Heart right ventricle (tissue), 16 donors: ENCODE measurements at places on chromosomes 5 and 9.

DNA sequence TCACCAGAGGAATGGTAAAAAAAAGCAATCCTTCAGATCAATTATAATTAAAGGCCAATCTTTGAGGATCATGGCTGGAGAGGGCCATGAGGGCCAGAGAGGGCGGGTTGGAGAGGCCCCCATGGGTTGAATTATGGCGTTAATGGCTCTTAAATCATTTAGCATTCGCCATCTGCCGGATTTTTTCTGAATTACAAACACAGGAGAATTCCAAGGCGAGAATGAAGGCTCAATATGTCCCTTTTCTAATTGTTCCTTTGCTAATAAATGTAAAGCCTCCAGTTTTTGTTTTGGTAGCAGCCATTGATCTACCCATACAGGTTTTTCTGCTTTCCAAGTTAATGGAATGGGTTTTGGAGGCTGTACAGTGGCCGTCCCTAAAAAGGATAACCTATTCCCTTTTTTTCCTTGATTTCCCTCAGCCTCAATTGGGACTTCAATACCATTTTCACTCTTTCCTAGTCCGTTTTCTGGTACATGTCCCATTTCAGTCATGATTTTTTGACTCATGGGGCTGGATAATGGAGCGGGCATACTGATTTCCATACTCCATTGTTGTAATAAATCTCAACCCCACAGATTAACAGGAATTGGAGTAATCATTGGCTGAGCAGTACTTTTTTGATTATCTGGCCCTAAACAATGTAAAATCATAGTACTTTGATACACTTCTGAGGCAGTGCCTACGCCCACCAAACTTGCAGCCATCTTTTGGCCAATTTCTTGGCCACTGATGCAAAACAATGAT, 6.7 kb upstream of the TMEM141 start:
- H3K36me3 ChIP-seq = no peaks in the 10 kb centered on the region
- no peak for DNase-seq
- H3K4me3 ChIP-seq = no peak overlapping the region
- peaks cover 3% of the 10 kb centered on the region for H3K4me1 ChIP-seq
- no peak overlapping the region for H3K27ac ChIP-seq

- no peaks in the 10 kb centered on the region for H3K4me1 ChIP-seq
- no peak overlapping the region for H3K4me3 ChIP-seq
- H3K27me3 ChIP-seq = no peaks in the 10 kb centered on the region
- H3K27ac ChIP-seq = no peak overlapping the region
Observed at GRCh38 chr5:27381686-27382085, 343.3 kb upstream of the CDH9 start.

DNA sequence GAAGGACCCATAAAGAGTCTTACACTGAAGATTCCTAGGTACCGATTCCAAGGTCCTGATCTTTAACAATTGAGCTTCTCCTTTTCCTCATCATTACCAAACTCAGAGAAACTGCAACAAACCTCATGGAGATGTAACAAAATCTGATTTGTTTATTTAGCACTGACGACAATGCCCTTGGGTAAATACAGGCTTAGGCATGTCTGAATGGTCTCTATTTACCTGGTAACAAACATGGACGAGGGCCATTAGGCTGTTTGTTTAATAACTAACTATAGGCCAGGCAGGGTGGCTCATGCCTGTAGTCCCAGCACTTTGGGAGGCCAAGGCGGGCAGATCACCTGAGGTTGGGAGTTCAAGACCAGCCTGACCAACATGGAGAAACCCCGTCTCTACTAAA, 333.3 kb downstream of the AGTPBP1 start:
- no peaks in the 10 kb centered on the region for H3K27me3 ChIP-seq
- DNase-seq = no peak

DNA sequence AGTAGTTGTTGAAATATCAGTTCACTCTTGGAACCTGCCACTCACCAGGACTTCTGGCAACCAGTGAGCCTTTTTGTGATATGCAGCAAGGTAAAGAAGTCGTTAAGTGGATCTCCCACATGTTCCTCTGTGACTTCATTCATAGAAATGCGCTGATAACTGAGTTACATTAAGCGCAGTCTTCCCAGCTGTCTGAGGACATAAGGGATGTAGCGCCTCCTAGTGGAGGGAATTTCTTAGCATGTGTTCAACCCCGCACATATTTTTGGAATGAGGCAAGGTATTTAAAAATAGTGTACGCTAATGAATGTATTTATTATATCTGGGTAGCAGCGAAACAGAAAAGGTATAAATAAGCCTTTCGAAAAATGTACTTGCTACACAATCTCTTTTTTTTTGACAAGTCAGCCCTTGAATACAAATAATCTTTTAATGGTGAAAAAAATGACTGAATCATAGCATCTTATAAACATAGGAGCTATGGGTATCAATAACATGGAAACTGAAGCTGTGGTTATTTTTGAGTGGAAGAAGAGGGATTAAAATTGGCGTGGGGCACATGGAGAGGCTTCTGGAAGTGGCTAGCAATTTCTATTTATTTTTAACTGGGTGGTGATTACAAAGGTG, 38.0 kb downstream of the PALM2AKAP2 start:
- H3K4me3 ChIP-seq = peak overlapping the region; percentile 17
- peak overlapping the region; percentile 24 for H3K27ac ChIP-seq
- H3K27me3 ChIP-seq = no peaks in the 10 kb centered on the region
- peaks cover 32% of the 10 kb centered on the region for H3K4me1 ChIP-seq

GRCh38 chr5:56620903-56621677, 194.3 kb upstream of the MAP3K1 start:
- no peaks in the 10 kb centered on the region for H3K36me3 ChIP-seq
- no peak for DNase-seq
- no peaks in the 10 kb centered on the region for H3K27me3 ChIP-seq
- no peak overlapping the region for H3K4me3 ChIP-seq
- no peak overlapping the region for H3K27ac ChIP-seq

GRCh38 chr9:104868303-104868686, 59.7 kb downstream of the ABCA1 start:
- H3K4me1 ChIP-seq = peaks cover 40% of the 10 kb centered on the region
- H3K27me3 ChIP-seq = no peaks in the 10 kb centered on the region
- H3K27ac ChIP-seq = peak overlapping the region; percentile 30
- no peak for DNase-seq

DNA sequence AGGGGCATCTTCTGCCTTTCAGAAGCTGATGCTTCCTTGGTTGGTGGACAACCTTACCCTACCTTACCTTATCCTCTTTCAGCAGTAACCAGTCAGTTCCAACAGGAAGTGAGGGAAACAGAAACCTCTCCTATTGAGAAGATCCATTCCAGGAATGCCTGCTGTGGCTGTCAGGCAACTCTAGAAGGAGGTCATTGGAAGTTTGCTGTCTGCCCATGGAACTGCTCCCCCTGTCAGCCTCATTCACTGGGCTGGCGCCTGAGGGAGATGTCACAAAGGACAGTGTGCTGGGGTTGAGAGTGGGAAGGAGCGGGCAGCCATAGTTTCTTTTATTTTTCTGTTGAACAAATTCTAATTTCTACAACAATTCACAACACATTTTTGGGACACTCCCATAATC, 54.7 kb downstream of the IRX1 start:
- DNase-seq = no peak
- no peak overlapping the region for H3K27ac ChIP-seq
- H3K4me1 ChIP-seq = no peaks in the 10 kb centered on the region
- H3K27me3 ChIP-seq = peaks cover 31% of the 10 kb centered on the region

DNA sequence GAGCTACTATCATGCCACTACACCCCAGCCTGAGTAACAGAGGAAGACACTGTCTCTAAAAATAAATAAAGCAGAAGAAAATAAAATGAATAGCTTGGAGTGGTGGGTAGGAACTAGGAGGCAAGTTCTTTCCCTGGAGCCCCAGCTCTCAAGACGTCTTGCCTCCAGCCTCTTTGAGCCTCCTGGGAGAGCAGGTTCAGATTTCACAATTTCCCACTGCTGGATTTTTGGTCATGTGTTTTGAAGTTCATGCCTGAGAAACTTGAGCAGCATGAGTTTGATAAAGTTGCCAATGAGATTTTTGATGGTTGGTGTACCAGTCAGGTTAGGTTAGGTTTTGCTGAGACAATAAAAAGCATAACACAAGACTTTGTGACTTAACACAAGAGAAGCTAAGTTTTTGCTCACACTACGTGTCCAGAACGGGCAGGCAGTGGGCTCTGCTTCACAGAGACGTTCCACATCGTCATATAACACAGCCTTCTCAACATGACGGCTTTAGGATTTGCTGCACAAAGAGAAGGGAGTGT, 4.1 kb upstream of the CCDC69 start:
- H3K36me3 ChIP-seq = no peaks in the 10 kb centered on the region
- H3K27ac ChIP-seq = no peak overlapping the region
- no peak for DNase-seq
- no peaks in the 10 kb centered on the region for H3K27me3 ChIP-seq
- peaks cover 25% of the 10 kb centered on the region for H3K4me1 ChIP-seq

- no peaks in the 10 kb centered on the region for H3K4me1 ChIP-seq
- no peak overlapping the region for H3K27ac ChIP-seq
- H3K27me3 ChIP-seq = no peaks in the 10 kb centered on the region
- DNase-seq = no peak
- no peak overlapping the region for H3K4me3 ChIP-seq
- no peaks in the 10 kb centered on the region for H3K36me3 ChIP-seq
Observed at GRCh38 chr5:63555874-63556273, 406.4 kb downstream of the HTR1A start.

DNA sequence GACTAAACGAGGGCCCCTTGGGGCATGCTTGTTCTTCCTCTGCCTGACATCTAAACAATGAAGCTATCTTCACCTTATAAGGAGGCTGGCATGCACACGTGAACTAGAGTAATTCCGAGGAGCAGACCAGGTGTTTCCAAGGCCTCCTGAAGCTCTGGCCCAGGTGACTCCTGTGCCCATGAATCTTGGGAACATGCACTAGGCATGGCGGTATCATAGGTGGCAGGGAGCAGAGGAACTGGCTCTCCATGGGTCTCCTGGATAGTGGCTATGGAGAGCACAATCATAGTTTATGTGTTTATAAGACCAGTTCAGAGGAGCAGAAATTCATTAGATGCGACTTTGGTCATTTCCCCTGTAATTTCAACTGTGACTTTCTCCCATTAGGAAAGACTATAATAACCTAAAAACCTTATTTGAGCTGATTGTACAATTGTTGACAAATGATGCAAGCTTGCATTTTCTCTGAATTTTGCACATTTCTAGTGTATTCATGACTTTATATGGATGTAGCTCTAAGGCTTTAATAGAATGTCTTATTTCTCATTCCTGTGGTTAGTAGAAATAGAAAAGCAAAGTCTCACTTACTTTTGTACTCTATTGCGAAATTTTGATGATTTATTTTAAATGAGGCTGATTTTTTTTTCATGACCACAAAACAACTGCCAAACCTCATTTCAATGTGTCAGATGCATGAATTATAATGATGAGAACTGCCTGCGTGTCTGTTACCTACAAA, 135.3 kb upstream of the RPS23 start:
- H3K4me3 ChIP-seq = no peak overlapping the region
- no peak overlapping the region for H3K27ac ChIP-seq
- H3K36me3 ChIP-seq = no peaks in the 10 kb centered on the region
- no peak for DNase-seq

GRCh38 chr5:4627131-4627530, 513.0 kb upstream of the ADAMTS16 start:
- no peak overlapping the region for H3K4me3 ChIP-seq
- no peak overlapping the region for H3K27ac ChIP-seq
- DNase-seq = no peak
- no peaks in the 10 kb centered on the region for H3K36me3 ChIP-seq
- no peaks in the 10 kb centered on the region for H3K27me3 ChIP-seq

DNA sequence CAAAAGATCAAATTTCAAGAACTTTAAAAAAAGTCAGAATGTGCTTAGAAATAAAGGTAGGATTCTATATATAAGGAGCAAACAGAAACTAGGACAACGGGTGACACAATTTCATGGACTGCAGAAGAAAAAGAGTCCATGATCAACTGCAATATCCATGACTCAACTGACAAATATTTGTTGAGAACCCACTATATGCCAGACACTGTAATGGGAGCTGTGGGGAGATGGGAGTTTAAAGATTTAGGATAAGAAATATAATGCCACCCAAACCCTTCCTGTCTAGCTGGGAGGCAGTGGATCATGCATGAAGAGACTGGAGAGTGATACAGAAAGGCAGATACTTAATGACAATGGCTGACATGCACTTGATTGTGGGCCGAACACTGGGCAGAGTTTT, 27.6 kb upstream of the CCDC112 start:
- H3K36me3 ChIP-seq = no peaks in the 10 kb centered on the region
- no peak overlapping the region for H3K27ac ChIP-seq
- no peak for DNase-seq
- H3K4me3 ChIP-seq = no peak overlapping the region
- H3K4me1 ChIP-seq = peaks cover 18% of the 10 kb centered on the region
- H3K27me3 ChIP-seq = no peaks in the 10 kb centered on the region

- no peaks in the 10 kb centered on the region for H3K4me1 ChIP-seq
- DNase-seq = peak; percentile 8
- H3K27ac ChIP-seq = no peak overlapping the region
- H3K27me3 ChIP-seq = no peaks in the 10 kb centered on the region
- H3K4me3 ChIP-seq = no peak overlapping the region
- H3K36me3 ChIP-seq = no peaks in the 10 kb centered on the region
Observed at GRCh38 chr9:134251296-134252069, 74.8 kb upstream of the RXRA start.

GRCh38 chr5:31047621-31048020, 145.9 kb upstream of the CDH6 start:
- H3K4me3 ChIP-seq = no peak overlapping the region
- no peak for DNase-seq
- H3K27ac ChIP-seq = no peak overlapping the region
- H3K36me3 ChIP-seq = no peaks in the 10 kb centered on the region

- peak; percentile 29 for DNase-seq
- H3K27me3 ChIP-seq = no peaks in the 10 kb centered on the region
- no peak overlapping the region for H3K4me3 ChIP-seq
- H3K36me3 ChIP-seq = no peaks in the 10 kb centered on the region
Observed at GRCh38 chr9:76257311-76257710, 136.9 kb downstream of the RFK start.

DNA sequence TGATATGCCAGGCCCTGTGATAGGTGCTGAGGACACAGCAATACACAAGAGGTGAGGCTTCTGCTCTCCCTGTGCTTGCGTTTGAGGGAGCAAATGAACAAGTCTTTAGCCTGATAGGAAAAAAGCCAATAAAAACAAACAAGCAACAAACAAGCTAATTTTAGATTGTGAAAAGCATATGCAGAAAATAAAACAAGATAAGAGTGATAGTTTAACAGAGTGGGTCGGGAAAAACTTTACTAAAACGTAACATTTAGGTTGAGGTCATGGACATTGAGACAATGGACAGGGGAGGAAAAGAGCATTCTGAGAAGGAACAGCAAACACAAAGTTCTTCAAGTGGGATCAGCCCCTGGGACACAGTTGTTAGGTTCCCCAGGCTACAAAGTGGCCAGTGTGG, 4.3 kb downstream of the SMIM3 start:
- H3K4me3 ChIP-seq = no peak overlapping the region
- no peaks in the 10 kb centered on the region for H3K27me3 ChIP-seq
- H3K4me1 ChIP-seq = peaks cover 44% of the 10 kb centered on the region
- peak overlapping the region; percentile 59 for H3K27ac ChIP-seq
- no peak for DNase-seq

GRCh38 chr9:10804486-10804885, 191.7 kb upstream of the PTPRD start:
- no peaks in the 10 kb centered on the region for H3K36me3 ChIP-seq
- no peak overlapping the region for H3K27ac ChIP-seq
- H3K4me3 ChIP-seq = no peak overlapping the region
- no peaks in the 10 kb centered on the region for H3K4me1 ChIP-seq
- DNase-seq = no peak
